H9 (cell line): ENCODE measurements at places on chromosomes 7 and 10.
A peak's percentile ranks its signal among the peaks of the same experiment; 100 is the strongest.

DNA sequence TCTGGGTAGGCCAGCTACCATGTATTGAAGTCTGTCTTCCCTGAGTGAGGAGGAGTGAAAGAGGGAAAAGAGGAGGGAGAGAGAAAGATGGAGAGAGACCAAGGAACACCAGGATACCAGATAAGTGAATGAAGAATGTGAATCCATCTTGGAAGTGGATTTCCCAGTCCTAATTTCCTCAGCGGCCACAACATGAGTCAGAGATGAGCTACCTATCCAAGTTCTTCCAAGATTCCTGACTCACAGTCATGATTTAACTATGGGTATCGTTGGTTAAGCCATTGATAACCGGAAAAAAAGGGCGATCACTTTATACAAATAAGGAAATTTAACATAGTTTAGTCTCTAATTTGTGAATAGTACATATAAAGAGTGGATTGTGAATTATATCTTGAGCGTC lies 561.8 kb downstream of the ATRNL1 start:
- no peak for DNase-seq

- no peak for DNase-seq
These were observed 49.1 kb upstream of the MSMB start for GRCh38 chr10:46094931-46095750.

DNA sequence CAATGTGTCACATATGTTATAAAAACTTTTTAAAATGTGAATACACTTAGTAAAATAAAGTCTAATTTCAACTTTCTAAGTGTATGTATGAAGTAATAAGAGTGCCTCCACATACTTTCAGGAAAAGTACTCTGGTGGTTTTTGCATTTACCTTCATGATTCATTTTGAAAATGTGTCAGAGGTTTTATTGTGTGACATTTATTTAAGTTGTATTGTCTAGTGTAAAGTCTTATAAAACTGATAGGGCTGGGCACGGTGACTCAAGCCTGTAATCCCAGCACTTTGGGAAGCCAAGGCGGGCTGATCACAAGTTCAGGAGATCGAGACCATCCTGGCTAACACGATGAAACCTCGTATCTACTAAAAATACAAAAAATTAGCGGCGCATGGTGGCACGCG lies 226.5 kb downstream of the ITGB1 start:
- DNase-seq, result no peak

GRCh38 chr7:92034116-92034515 lies 93.5 kb downstream of the AKAP9 start:
- no peak for DNase-seq

DNA sequence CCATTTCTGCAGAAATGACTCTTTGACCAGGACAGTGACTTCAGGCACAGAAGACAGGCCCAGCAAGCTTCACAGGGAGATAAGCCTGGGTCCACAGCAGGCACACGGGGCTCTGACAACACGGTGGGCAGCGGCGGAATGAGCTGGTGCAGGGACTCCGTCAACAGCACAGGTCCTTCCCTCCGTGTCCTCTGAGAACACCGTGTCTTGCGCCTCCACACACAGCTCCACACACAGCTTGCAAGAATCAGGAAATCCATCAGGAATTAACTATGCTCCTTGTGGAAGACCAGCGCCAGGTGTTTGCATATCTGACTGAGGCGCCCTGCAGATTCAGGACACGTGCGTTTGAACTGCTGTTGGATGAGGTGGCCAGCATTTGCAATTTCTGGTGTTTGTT lies 39.6 kb downstream of the TCERG1L start:
- no peak for DNase-seq

- no peak for DNase-seq
These were observed 217.9 kb downstream of the SFMBT2 start for GRCh38 chr10:7192831-7193361.

DNA sequence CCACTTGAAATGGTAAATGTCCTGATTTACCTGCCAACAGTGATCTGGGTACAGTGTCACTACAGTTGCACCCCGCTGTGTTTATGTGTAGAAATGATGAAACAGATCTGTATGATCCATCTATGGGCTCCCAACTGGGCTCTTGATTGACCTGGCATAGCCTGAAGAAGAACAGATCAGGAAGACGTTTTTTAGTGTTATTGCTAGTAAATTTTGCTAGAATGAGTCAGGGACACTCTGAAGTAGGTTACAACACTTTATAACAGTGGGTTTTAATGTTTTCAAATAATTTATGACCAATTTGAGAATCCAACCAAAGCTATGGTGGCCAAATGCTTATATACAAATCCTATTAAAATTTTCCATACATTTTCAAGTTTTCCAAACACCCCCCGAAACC lies 110.3 kb downstream of the DKK1 start:
- DNase-seq, result no peak

DNA sequence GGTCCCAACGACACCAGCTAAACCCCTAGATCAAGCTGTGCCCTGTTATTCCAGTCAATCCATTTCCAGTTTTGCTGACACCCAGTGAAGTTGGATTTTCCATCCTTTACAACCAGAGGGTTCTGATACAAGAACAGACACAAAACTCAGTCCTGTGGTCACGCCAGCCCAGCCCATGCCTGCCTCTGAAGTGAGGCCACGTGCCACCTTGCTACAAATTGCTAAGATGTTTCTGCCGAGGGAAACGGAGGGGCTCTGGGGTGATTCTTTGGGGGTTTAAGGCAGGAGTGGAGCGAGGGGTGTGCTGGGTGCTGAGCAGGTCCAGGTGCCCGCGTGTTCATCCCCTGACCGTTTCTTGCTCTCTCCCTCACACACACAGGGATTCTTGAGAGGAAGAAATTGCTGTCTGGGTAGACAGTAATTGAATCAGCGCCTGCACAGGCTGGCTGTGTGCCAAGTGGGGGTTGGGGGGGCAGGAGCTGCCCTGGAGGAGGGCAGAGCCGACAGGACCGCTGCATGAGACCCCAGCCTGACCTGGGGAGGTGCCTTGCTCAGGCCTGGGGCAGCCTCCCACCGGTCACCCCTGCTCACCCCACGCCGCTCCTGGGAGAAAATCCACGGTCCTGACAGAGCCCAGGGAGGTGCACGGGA lies 38.1 kb downstream of the ADAP1 start:
- DNase-seq, result no peak

DNA sequence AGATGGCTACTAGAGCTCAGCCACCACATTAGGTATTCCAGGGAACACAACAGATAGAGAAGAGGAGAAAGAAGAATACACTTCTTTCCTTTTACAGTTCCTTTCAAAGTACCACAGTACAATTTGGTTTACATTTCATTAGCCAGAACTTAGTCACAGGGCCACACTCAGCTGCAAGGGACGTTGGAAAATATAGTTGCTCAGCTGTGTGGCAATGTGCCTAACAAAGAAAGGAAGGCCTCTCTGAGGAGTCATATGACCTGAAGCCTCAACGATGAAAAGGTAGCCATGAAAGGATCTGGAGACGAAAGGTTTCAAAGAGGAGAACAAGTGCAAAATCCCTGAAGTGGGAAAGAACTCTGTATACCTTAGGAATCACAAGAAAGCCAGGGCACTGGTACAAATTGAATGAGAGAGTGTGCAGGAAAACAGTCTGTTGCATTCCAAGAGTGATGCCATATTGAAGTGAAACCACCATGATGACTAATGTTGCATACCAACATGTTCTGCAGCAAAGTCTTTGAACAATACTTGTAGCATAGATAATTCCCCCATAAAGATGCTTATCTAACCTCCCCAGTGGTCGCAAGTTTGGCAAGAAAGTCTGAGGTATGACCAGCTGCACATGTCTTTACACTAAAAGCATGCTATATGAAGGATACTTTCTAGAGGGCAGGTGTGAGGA lies 278.9 kb downstream of the HPSE2 start:
- no peak for DNase-seq

DNA sequence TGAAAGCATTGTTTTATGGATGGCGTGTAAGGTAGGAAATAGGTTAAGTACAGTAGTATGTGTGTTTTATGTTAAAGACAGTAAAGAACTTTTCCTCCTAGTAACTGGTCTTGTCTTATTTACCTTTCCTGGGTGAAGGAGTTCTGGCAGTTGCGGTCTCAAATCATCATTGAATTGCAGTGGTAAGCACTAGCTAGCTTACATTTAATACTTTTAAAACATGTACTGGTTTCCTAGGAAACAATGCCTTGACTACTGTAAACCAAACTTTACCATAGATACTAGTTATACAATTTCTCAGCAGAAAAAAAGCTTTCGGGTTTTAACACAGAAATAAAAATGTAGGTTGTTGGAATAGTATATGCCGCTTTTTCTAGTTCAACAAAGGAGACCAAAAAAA lies 37.7 kb downstream of the PRKG1 start:
- no peak for DNase-seq

- DNase-seq, result peak; percentile 24
These were observed 58.5 kb downstream of the RASGEF1A start for GRCh38 chr10:43208147-43209073.

DNA sequence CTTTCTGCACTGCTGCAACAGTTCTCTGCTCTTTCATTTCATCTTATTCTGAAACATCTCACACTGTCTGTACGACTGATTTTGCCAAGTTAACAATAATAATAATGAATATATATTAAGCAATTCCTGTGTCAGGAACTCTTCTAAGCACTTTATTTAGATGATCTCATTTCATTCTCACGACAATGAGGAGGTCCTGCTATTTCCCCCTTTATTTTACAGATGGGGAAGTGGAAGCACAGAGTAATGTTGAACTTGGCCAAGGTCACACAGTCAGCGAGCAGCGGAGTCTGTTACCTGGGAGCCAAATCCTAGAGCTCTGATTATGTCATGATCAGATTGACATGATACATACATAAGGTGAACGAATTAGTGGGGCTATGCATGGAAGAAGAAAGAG lies 5.8 kb downstream of the MRC1 start:
- no peak for DNase-seq

DNA sequence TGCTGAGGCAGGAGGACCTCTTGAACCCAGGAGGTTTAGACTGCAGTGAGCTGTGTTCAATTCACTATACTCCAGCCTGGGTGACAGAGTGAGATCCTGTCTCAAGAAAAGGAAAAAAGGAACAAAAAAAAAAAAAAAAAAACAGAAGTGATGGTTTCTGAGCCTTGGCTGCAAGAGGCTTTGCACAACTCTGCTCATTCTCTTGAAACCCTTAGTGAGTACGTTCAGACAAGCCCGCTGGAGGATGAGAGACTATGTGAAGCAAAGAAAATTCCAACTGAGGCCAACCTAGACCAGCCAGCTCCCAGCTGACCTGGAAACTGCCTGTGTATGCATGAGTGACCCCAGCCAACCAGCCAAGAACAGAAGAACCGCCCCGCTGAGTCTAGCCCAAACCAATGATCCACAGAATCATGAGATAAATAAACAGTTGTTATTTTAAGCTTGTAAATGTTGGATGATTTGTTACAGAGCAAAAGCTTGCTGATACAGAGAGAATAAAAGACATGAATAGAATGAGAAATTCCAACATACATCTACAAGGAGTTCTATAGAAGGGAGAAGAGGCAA lies 50.6 kb upstream of the FZD9 start:
- no peak for DNase-seq

DNA sequence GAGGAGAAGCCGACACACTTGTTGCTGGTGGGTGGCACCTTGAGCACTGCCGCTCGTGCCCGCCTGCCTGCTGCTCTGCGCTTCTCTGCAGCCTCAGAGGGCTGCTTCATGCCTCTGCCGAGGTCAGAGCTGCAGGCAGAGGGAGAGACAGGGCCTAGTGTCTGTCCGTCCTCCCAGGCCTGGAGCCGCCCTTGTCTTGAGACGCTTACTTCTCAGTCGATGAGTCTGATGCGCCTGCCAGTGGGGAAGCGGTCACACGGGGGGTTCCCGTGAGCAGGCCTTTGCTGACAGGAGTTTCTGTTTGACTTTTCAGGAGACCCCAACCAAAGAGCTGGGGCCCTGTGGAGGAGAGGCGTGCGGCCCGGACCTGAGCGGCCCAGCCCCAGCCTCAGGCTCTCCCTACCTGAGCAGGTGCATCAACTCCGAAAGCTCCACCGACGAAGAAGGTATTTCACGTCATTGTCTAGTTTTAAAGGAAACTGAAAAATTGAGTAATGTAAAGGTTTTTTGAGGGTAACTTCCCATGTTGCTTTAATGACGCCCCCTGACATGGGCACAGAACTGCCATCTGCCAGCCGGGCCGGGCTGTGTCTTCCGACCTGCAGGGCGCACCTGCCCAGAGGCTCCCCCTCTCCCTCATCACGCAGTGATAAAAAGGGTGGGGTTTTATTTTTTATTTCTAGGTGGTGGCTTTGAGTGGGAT lies 7.8 kb upstream of the BHLHA15 start:
- DNase-seq, result no peak

DNA sequence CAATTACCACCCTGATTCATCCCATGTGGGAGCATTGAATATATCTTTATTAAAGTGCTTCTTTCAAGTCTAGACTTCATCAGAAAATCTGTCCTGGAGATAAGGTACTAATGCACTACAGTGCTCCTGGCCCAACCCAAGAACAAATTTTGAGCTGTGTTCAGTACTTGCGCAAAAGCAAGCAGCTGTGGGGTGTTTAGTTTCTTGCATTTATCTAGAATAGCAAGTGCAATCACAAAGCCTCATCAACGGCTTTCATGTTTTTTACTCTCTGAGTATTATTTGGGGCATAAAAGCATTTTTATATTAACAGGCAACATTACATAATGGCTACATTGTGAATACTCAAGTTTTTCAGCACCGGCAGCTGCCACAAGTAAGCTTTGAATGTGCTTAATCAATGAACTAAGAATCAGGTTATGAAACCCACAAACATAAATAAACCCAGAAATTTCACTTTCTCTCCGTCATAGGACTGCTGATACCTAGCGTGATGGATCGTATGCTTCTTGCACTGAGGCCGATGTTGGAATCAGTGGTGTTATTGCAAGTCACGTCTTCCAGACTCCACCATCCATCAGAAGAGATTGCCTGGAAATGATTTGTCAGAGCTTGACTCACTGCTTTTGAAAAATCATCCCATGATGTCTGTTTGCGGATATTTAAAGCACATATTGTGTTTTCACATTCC lies 113.1 kb downstream of the CTTNBP2 start:
- DNase-seq, result no peak

- DNase-seq, result no peak
These were observed 352.4 kb downstream of the TCERG1L start for GRCh38 chr10:130958981-130959751.

GRCh38 chr7:140621401-140622021 lies 19.1 kb downstream of the DENND2A start:
- DNase-seq, result no peak

DNA sequence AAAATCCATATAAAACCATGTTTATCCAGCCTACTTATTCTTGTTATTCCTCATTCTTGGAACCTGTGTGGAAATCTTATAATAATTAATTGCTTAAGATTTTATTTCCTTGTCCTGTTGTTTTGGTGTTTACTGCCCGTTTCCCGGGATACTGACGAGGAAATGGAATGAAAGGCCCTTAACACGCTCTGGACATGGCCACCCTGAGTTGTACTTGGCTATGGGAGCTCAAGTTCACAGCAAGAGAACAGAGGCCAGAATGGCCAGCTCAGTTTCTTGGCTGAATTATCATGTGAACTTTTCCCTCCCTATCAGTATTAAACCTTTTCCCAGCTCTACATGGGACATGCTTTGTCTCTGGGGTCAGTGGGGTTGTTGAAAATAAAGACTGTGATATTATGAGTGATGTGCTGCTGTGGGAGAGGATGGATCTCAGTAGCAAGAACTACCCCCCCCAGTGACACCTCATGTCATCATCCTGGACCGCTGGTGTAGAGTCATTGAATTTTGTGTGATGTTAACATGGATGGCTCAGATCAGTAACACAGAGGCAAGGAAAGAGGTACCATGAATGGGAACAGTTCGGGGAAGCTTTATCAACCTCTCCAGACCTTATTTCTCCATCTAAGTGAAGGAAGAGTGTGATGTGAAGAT lies 87.0 kb upstream of the IGFBP3 start:
- DNase-seq, result no peak
